Endothelial cell of umbilical vein (primary cell): ENCODE measurements at places on chromosomes 5 and 9.

DNA sequence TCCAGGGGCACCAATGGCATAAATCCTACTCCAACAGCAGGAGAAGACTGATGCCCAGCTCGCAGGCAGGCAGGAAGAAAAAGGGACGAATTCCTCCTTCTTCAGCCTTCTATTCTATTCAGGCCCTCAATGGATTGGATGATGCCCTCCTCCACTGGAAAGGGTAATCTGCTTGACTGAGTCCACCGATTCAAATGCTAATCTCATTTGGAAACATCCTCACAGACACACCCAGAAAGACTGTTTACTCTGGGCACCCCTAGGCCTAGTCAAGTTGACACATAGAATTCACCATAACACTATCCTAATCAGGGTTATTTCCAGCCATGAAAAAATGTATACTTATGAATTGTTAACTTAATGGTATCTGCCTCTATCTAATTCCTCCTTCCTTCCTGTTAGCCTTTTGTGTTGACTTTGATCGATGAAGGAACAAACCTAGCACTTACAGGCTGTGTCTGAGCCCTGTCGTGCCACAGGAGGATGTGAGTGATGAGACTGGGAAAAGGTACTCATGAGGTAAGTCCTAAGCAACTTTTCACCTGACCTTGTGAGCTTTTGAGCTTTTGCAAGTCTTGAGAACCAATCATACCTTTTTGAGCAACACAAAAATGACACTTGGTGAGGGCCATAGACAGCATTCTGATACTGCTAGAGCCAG is 36.5 kb downstream of the FOXD1 start:
- H3K4me3 ChIP-seq = no peak overlapping the region
- H3K36me3 ChIP-seq = no peaks in the 10 kb centered on the region
- no peaks in the 10 kb centered on the region for H3K4me1 ChIP-seq
- H3K27me3 ChIP-seq = peaks cover 73% of the 10 kb centered on the region
- DNase-seq = no peak
- no peak overlapping the region for H3K27ac ChIP-seq

DNA sequence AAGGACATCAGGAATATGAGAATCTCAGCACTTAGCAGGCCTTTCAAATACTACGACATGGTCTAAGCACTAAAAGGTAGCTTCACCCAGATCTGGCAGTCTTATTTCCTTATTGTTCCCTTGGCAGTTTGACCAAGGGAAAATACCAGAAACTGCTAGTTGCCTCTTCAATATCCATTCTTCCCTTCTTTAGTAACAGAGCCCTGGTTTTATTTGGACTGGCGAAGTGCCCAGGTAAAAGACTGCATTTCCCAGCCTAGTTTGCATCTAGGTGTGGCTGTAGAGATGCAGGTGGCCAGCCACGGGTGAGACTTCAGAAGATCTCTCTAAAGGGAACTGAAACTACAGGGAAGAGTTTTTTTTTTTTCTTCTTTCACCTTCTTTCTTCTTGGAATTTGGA is 21.6 kb downstream of the DMRT2 start:
- no peaks in the 10 kb centered on the region for H3K27me3 ChIP-seq
- no peak overlapping the region for H3K27ac ChIP-seq
- H3K36me3 ChIP-seq = no peaks in the 10 kb centered on the region
- no peaks in the 10 kb centered on the region for H3K4me1 ChIP-seq

DNA sequence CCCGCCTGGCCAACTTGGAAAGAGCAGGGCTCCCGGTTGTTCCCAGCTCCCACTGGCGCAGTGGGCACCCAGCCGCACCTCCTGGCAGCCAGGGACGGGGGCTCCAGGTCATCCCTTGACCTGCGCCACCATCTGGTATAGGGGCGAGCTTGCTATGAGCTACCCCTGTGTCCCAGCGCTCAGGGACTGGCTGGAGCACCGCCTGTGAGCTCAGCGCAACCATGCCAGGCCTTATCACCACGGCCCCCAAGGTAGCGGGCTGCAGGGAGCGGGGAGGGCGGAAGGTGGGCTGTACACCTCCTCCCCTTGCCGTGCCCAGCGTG is 15.4 kb upstream of the RASA1 start:
- no peaks in the 10 kb centered on the region for H3K27me3 ChIP-seq
- no peaks in the 10 kb centered on the region for H3K4me1 ChIP-seq
- no peak overlapping the region for H3K27ac ChIP-seq
- H3K36me3 ChIP-seq = no peaks in the 10 kb centered on the region
- no peak overlapping the region for H3K4me3 ChIP-seq

GRCh38 chr9:27311184-27311583 is 14.2 kb upstream of the EQTN start:
- DNase-seq = no peak
- no peak overlapping the region for H3K4me3 ChIP-seq
- H3K27me3 ChIP-seq = peaks cover 8% of the 10 kb centered on the region
- no peaks in the 10 kb centered on the region for H3K36me3 ChIP-seq
- no peak overlapping the region for H3K27ac ChIP-seq

DNA sequence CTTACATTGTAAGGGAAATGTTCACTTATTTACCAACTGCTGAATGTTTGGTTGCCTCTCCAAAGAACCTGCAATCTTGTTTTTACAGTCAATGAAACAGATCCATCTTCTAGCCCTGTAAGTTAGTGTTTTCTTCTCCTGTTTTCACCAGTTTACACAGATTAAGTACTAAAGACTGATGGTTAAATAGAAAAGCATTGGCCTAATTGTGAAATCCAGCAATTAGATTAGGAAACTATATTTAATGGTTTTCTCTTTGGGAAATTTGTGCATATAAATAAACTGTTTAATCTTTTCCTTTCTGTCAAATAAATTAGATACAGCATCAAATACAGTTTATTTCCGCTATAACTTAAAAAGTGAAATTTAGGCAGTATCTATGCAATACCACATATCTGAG is 247.9 kb upstream of the MEF2C start:
- no peak overlapping the region for H3K27ac ChIP-seq
- DNase-seq = no peak
- H3K4me1 ChIP-seq = peaks cover 4% of the 10 kb centered on the region
- H3K27me3 ChIP-seq = no peaks in the 10 kb centered on the region
- H3K4me3 ChIP-seq = no peak overlapping the region

GRCh38 chr5:181160152-181160754 is 12.9 kb downstream of the OR2V2 start:
- H3K36me3 ChIP-seq = no peaks in the 10 kb centered on the region
- peak overlapping the region; percentile 30 for H3K4me3 ChIP-seq
- no peaks in the 10 kb centered on the region for H3K27me3 ChIP-seq
- no peak for DNase-seq
- H3K4me1 ChIP-seq = peaks cover 10% of the 10 kb centered on the region
- peak overlapping the region; percentile 70 for H3K27ac ChIP-seq

- H3K36me3 ChIP-seq = no peaks in the 10 kb centered on the region
- H3K4me3 ChIP-seq = no peak overlapping the region
- no peak for DNase-seq
- no peak overlapping the region for H3K27ac ChIP-seq
- H3K27me3 ChIP-seq = no peaks in the 10 kb centered on the region
These were observed 173.8 kb downstream of the ACTL7B start for GRCh38 chr9:108681851-108682590.

GRCh38 chr5:68246802-68247201 is 31.2 kb downstream of the PIK3R1 start:
- no peaks in the 10 kb centered on the region for H3K27me3 ChIP-seq
- H3K4me1 ChIP-seq = peaks cover 81% of the 10 kb centered on the region
- no peak for DNase-seq
- no peak overlapping the region for H3K4me3 ChIP-seq
- H3K27ac ChIP-seq = no peak overlapping the region
- H3K36me3 ChIP-seq = no peaks in the 10 kb centered on the region

DNA sequence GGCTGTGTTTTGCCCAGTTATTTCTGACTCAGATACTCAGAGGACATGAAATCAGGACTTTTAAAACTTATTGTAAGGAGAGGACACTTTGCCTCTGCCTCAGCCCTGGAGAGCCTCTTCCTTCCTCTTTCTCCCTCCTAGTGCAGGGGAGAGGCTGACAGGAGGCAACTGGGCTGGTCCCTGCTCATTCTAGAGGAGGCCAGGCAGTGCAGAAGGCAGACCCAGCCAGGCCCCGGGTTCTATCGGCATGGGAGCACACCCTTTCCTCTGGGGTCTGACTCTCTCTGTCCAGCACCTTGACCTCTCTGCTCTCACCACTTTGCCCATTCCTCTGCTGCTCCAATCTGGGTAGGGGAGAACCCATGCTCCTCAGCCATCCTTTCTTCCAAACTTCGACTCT is 16.0 kb upstream of the SMIM32 start:
- no peak for DNase-seq
- no peaks in the 10 kb centered on the region for H3K36me3 ChIP-seq
- H3K4me3 ChIP-seq = no peak overlapping the region
- peaks cover 3% of the 10 kb centered on the region for H3K27me3 ChIP-seq
- no peaks in the 10 kb centered on the region for H3K4me1 ChIP-seq
- H3K27ac ChIP-seq = no peak overlapping the region

DNA sequence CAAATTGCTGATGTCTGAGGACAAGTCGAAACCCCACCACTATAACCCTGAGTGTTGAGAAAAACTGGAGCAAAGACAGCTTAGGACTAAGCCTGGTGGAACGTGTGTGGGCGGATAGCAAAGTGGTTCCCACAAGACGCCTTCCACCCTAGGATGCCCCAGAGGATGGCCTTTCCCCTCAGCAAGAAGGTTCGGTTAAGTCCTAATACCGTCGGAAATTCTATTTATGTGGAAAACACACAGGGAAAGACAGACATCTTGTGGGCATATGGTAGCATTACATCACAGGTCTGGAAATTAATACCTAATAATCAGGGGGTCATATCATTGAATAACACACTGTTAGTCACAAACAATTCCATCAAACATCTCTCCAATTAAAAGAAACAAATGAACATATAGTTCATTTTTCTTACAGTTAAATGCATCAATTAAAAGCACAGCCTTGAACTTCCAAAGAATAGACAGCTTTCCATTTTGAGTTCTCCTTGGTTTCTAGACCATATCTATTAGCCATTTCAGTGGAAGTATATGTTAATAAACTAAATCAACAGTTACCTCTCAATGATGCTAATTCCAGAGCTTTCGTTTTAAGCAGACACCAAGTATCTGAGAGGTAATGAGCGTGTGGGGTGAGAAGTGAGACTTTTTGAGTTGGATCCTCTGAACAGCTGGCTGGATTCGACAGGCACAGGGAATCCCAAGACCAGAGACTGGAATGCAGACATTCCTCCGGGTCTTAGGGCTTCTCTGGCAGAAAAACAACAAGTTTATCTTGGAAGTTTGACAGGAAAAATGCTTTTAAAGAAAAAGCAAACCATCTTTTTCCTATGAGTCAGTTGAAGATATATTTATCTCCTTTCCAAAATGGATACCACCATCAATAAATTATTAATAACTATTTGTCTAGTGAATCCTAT is 2.9 kb upstream of the ICE1 start:
- H3K27ac ChIP-seq = no peak overlapping the region
- no peaks in the 10 kb centered on the region for H3K36me3 ChIP-seq
- H3K4me1 ChIP-seq = peaks cover 23% of the 10 kb centered on the region
- no peak overlapping the region for H3K4me3 ChIP-seq
- no peaks in the 10 kb centered on the region for H3K27me3 ChIP-seq

DNA sequence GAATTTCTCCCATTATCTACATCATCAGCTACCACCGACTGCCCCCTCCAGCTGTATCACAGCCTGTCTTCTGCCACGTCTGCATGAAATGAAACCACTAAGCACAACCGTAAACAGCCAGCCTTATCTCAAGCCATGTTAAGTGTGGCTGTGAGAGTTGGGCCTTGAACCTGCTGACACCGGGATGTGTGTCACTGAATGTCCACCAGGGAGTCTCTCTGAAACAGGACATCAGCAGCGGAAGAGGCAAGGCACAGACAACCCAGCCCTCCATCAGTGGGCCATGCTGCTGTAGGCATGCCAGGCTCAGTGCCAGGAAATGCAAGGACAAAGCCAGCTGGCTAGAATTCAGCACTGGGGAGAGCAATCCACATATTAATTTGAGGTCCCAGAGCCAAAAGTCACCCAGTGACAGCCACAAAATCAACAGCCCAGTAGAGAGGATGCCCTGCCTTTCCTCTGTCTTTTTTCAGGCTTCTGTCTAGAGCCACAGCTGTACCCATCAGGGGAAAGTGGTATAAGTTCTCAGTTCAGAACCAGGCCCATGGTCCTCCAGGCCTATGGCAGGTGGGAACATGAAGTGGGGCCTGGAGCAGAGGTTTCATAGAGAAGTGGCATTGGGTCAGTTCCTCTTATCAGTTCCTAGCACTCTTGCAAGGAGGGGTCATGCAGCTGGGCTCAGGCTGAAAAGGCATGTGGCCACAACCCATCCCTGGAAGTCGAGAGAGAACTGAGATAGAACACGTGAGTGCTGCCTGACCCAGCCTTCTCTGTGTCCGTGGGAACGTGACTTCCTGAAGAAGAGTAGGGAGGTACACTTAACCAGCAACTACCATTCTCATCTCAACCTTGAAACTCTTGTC is 199.4 kb downstream of the ESM1 start:
- no peaks in the 10 kb centered on the region for H3K36me3 ChIP-seq
- no peaks in the 10 kb centered on the region for H3K27me3 ChIP-seq
- DNase-seq = peak; percentile 77
- H3K4me3 ChIP-seq = no peak overlapping the region
- no peak overlapping the region for H3K27ac ChIP-seq

DNA sequence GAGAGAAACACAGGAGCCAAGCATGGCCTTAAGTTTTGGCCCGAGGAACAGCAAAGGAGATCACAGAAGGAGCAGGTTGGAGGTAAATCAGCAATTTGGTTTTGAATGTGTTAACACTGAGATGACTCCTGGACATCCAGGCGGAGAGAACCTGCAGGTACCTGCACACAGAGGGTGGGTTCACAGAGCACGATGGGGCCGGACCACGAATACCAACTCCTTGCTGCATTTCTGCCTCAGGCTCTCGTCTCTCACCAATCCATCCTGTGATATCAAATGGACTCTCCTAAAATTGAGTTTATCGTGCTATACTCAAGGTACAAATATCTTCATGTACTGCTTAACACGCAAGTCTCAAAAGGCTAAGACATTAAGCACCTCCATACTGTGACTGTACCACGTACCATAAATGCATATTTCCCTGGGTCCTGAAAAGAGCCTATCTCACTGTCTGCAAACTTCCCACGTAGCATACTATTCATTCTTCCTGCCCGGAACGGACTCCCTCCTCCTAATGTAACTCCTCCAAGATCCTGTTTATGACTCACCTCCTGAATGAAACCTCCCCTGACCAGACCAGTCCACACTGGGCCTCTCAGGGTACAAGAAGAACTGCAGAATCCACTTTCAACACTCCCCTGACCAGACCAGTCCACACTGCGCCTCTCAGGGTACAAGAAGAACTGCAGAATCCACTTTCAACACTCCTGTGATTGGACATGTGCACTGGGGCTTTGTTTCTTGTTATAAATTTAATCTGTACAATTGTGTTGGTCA is 380.8 kb upstream of the RFX3 start:
- H3K27me3 ChIP-seq = peaks cover 11% of the 10 kb centered on the region
- peak; percentile 82 for DNase-seq
- H3K4me3 ChIP-seq = no peak overlapping the region
- H3K27ac ChIP-seq = no peak overlapping the region
- H3K36me3 ChIP-seq = no peaks in the 10 kb centered on the region
- H3K4me1 ChIP-seq = peaks cover 12% of the 10 kb centered on the region

DNA sequence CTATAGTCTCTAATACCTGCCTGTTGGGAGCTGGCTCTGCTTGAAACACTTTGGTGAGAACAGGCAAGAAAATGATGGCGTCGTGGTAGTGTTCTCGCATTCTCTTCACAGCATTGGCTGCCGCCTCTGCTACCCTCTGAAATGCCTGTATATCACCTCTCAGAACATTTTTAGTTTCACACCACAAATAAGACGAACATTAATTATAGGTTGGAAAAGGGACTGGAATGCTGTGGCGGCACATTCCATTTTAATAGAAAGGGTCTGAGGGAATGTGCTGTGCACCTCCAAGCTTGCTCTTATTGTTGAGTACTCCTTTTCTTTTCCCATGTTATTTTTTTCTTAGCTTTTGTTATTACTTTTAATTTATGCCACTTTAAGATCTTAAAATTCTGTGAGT is 134.6 kb upstream of the HMHB1 start:
- H3K27ac ChIP-seq = no peak overlapping the region
- no peaks in the 10 kb centered on the region for H3K4me1 ChIP-seq
- no peak for DNase-seq
- H3K4me3 ChIP-seq = no peak overlapping the region
